Mesendoderm (in vitro differentiated cells): ENCODE measurements at places on chromosomes 6 and 20.
A peak's percentile ranks its signal among the peaks of the same experiment; 100 is the strongest.

DNA sequence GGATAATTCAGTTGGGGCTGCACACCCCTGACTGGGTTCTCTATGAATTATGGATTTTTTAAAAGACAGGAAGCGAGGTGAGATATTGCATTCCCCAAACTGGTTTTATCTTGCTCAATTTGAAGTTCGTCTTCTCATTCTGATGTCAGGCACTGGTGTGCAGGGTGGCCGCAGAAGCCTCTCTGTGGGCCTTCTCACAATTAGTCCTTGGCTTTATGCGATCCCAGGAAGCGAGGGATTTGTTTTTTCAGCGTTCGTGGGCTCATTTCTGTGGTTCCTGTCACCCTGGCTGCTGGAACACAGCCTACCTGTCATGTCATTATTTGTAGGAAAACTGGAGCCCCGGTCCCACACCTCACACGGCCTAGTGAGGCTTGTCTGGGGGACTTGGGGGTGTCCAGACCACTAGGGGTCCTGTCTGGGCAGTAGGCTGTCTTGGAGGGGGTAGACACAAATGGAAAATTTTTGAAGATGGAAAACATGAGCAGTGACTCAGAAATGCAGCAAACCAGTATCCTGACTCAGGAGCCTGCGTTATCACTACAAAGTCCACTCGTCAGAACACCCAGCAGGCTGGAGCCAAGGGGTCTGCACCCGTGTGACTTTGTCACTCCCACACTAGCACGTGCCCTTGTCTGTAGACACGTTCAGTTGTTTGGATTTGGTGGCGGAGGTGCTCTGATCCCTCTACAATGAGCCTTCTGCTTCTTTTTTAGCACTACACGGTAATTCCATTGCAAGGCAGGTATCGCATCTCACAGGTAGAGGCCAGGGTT, 42.2 kb downstream of the GNAS-AS1 start:
- DNase-seq, result no peak
- no peaks in the 10 kb centered on the region for H3K27me3 ChIP-seq
- peaks cover under 1% of the 10 kb centered on the region for H3K4me1 ChIP-seq
- no peak overlapping the region for H3K27ac ChIP-seq
- no peaks in the 10 kb centered on the region for H3K36me3 ChIP-seq
- H3K4me3 ChIP-seq, result no peak overlapping the region

DNA sequence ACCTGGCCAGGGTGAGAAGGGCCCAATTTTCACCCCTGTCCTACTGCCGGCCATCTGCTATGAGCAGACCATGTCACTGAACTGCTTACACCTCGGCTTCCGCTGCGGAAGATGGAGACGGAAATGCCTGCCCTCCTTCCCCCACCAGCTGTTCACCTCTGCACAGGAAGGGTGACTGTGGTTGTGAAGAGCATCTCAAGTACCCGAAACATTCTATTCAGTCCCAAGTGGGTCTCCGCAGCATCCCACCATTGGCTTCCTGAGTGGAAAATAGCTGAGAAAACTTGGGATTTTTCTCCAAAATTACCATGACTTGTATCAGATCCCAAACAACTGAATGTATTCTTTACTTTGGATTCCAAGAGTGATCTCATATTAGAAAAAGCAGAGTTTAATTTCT, 16.1 kb downstream of the DOK5 start:
- no peaks in the 10 kb centered on the region for H3K27me3 ChIP-seq
- H3K27ac ChIP-seq, result no peak overlapping the region
- H3K4me1 ChIP-seq, result no peaks in the 10 kb centered on the region

DNA sequence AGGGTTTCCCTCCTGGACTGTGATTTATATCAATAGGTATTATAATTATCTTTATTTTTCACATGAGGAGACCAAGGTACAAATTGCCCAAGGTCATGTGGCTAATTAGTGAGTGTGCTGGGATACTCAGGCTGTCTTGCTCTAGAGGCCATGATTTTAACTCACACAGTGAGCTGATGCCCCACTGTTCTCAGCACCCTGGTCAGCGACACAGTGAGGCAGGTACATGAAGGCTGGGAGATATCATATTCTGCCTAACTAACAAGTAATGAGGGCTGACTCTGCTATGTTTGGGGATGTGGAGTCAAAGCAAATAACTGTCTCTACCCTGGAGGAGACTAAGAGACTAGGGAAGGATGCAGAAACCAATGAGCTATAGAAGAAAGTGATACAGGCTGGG, 501.1 kb downstream of the PTPRT start:
- H3K4me3 ChIP-seq, result no peak overlapping the region
- no peaks in the 10 kb centered on the region for H3K4me1 ChIP-seq
- no peaks in the 10 kb centered on the region for H3K27me3 ChIP-seq
- peak; percentile 59 for DNase-seq
- no peaks in the 10 kb centered on the region for H3K36me3 ChIP-seq

DNA sequence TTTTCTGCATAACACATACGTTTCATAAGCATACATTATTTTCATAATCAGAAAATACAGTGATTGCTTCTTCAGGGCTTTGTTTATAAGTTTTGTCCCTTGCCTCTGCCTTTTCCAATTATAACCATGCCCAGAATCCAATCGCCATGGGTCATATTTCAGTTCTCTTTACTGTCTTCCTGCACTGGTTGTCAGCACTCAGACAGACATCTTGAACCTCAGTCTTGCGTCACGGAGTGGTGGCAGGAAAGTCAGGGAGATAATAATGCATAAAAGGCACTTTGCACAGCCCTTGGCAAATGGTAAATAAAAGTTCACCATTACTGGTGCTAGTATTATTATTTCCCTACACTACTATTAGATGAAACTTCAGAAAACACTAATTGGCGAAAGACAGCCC, 7.2 kb downstream of the KIF16B start:
- no peak overlapping the region for H3K4me3 ChIP-seq
- peaks cover 3% of the 10 kb centered on the region for H3K4me1 ChIP-seq
- DNase-seq, result no peak
- H3K36me3 ChIP-seq, result no peaks in the 10 kb centered on the region

GRCh38 chr20:43955750-43956191, 41.1 kb downstream of the TOX2 start:
- no peaks in the 10 kb centered on the region for H3K27me3 ChIP-seq
- DNase-seq, result peak; percentile 53
- peak overlapping the region; percentile 7 for H3K27ac ChIP-seq
- no peaks in the 10 kb centered on the region for H3K36me3 ChIP-seq

GRCh38 chr6:7268362-7268761, 44.6 kb downstream of the SSR1 start:
- H3K36me3 ChIP-seq, result no peaks in the 10 kb centered on the region
- no peak overlapping the region for H3K4me3 ChIP-seq
- DNase-seq, result no peak
- no peaks in the 10 kb centered on the region for H3K27me3 ChIP-seq
- no peak overlapping the region for H3K27ac ChIP-seq
- H3K4me1 ChIP-seq, result no peaks in the 10 kb centered on the region

- no peaks in the 10 kb centered on the region for H3K27me3 ChIP-seq
- H3K27ac ChIP-seq, result no peak overlapping the region
- no peak for DNase-seq
- H3K36me3 ChIP-seq, result no peaks in the 10 kb centered on the region
Observed at GRCh38 chr6:44556046-44556445, 168.5 kb downstream of the CDC5L start.

DNA sequence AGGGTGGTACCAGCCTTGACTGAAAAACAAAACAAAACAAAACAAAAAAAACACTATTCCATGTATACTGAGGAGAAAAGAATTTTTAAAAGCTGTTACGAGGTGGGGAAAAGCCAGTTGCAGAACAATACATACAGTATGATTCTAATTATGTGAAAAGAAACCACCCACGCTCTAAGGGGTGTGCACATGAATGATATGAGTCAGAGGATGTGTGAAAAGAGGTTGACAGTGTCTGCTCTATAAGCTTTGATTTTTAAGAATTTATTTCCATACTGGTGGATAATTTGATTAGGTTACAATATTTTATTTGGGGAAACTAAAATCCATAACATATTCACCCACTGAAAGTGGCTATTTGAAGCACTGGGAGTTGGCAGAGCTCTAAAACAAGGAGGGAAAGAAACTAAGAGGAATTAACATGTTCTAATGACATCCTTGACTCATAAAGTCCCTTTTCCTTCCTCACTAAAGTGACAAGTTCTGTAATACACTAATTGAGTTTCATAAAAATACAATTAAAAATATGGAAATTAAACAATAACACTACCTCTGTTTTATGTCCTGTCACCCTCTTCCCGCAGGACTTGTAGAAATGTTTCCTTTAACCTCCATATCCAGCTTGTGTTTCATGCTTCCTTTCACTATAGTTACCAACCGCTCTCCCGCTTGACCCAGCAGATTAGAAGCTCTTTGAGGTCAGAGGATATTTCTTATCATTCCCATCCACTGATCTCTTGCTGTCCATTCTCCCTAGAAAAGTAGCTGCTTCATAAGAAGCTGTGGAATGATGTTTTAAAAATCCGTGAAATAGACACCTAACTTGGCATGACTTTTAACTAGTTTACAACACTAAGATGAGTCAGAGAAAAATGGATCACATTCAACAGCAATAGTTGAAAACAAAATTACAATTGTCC, 118.6 kb upstream of the CCDC28A start:
- H3K4me3 ChIP-seq, result no peak overlapping the region
- H3K27me3 ChIP-seq, result no peaks in the 10 kb centered on the region
- H3K27ac ChIP-seq, result no peak overlapping the region
- H3K36me3 ChIP-seq, result no peaks in the 10 kb centered on the region

GRCh38 chr6:52575502-52575892, 1.4 kb downstream of the TRAM2 start:
- no peaks in the 10 kb centered on the region for H3K27me3 ChIP-seq
- no peak for DNase-seq
- no peak overlapping the region for H3K27ac ChIP-seq
- H3K4me3 ChIP-seq, result peak overlapping the region; percentile 0
- H3K36me3 ChIP-seq, result no peaks in the 10 kb centered on the region
- peaks cover 34% of the 10 kb centered on the region for H3K4me1 ChIP-seq

GRCh38 chr6:259901-260508, 32.3 kb upstream of the DUSP22 start:
- no peak for DNase-seq
- no peaks in the 10 kb centered on the region for H3K4me1 ChIP-seq
- H3K36me3 ChIP-seq, result no peaks in the 10 kb centered on the region

DNA sequence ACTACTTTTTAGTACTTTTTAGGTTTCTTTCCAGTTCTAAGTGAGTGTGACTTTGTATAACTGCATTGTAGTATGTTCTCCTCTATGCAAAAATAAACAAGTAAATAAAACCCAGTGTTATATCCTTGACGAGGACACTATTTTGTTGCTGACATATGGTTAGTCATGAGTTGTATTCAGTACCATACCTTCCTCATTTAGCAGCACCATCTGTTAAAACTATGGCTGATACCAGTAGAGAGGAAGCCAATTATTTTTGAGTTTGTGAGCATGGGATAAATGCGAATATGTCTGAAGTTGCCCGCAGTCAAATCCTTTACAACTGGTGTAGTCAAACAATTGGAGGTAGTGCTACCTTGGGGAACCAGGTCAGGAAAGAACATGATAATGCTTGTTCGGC, 74.1 kb downstream of the CDKAL1 start:
- no peak for DNase-seq
- H3K4me1 ChIP-seq, result no peaks in the 10 kb centered on the region
- no peaks in the 10 kb centered on the region for H3K27me3 ChIP-seq
- no peak overlapping the region for H3K27ac ChIP-seq

- no peaks in the 10 kb centered on the region for H3K36me3 ChIP-seq
- no peaks in the 10 kb centered on the region for H3K4me1 ChIP-seq
- no peak overlapping the region for H3K4me3 ChIP-seq
- no peaks in the 10 kb centered on the region for H3K27me3 ChIP-seq
Observed at GRCh38 chr6:3233904-3234303, 6.5 kb upstream of the TUBB2B start.

DNA sequence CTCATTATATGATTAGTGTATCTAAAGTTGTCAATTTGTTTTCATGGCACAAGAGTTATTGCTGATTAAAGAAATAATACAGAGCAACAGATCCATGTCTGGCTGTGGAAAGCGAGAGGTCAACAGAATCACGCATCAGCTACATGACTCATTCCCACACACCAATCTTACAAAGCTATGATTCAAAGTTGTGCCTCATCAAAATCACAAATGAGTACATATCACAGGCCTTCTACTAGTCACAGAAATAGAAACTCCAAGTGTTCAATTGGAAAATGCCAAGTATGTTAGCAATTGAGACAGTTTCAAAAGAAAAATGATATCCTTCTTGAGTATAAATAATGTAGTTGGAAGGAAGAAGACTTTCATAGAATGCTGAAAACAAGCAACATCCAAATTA, 57.8 kb upstream of the NKAIN2 start:
- no peak overlapping the region for H3K4me3 ChIP-seq
- no peak overlapping the region for H3K27ac ChIP-seq
- H3K27me3 ChIP-seq, result no peaks in the 10 kb centered on the region
